Panc1 (cell line): ENCODE measurements at places on chromosomes 13 and 19. TPM values are rescaled to one million over a fixed set of nuclear protein-coding genes. Genes with fewer than 3 reads are reported as not detected.

RNF17 gene
- total RNA-seq, result not detected

CD22 gene
- total RNA-seq, result 0.74 TPM

- no peaks in the 10 kb centered on the region for H3K27me3 ChIP-seq
- no peak for DNase-seq
- no peaks in the 10 kb centered on the region for H3K4me1 ChIP-seq
- no peaks in the 10 kb centered on the region for H3K36me3 ChIP-seq
- H3K4me3 ChIP-seq, result no peak overlapping the region
These were observed 65.7 kb downstream of the SLC7A1 start for GRCh38 chr13:29529754-29530153.

DNA sequence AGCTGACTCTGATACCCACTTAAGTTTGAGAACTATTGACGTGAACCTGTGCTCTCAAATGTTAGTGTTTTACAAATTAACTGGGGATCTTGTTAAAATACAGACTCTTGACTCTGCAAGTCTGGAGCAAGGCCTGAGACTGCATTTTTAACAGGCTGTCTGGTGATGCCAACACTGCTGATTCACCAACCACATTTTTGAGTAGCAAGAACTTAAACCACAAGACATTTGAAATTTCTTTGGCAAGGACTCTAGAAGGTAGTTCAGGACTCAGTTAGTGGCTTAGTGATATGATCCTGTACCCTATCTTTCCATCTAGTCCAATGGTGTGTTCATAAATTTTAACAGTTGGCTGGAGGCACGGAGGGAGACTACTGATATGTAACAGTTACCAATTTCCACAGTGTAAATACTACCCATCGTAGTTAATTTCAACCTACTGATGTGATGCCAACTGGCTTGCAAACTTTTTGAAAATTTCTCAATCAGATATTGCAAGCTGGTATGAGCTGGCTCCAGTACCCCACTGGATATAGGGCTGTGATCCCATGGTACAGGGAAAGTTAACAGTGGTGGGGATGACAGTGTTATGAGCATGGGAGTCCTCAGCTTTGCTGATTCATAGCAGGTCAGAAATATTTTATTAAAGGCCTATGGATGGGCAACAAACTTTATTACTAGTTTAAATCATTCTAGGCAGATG lies 255.1 kb downstream of the TBC1D4 start:
- no peak for DNase-seq
- H3K27me3 ChIP-seq, result no peaks in the 10 kb centered on the region
- H3K4me1 ChIP-seq, result no peaks in the 10 kb centered on the region
- no peak overlapping the region for H3K4me3 ChIP-seq
- H3K36me3 ChIP-seq, result no peaks in the 10 kb centered on the region

GRCh38 chr13:39515224-39515714 lies 87.7 kb downstream of the LHFPL6 start:
- 0 out of 2 replicates have a peak overlapping the region, but pooled peaks have one; percentile 17 for H3K27ac ChIP-seq
- H3K27me3 ChIP-seq, result no peaks in the 10 kb centered on the region
- H3K4me3 ChIP-seq, result no peak overlapping the region
- H3K4me1 ChIP-seq, result peaks cover 10% of the 10 kb centered on the region
- DNase-seq, result no peak
- H3K36me3 ChIP-seq, result no peaks in the 10 kb centered on the region

DNA sequence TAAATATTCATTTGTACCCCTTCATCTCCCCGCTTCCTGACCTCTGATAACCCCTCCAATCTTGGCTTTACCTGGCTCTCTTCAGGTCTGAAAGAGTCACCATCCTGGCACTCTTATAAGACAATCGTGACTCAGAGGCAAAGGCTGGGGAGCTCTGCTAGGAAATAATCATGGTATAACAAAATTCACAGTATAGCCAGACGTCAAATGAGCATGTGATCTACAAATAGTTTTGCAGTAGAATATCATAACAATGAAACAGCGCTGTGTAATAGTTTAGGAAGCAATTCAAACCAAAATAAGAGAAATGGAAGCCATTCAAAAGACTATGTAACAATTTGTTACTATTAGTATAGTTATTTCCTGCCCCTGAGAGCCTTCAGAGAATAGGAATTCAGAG lies 34.2 kb downstream of the RXFP2 start:
- no peaks in the 10 kb centered on the region for H3K4me1 ChIP-seq
- no peak overlapping the region for H3K4me3 ChIP-seq
- H3K27ac ChIP-seq, result no peak overlapping the region
- no peak for DNase-seq

ZNF528 gene
- 9.3 TPM for total RNA-seq

LHFPL6 gene
- total RNA-seq, result 25.7 TPM

GRCh38 chr13:110354715-110355473 lies 47.8 kb downstream of the COL4A2 start:
- H3K4me1 ChIP-seq, result no peaks in the 10 kb centered on the region
- no peak for DNase-seq
- no peaks in the 10 kb centered on the region for H3K27me3 ChIP-seq
- H3K27ac ChIP-seq, result no peak overlapping the region
- no peaks in the 10 kb centered on the region for H3K36me3 ChIP-seq
